ENCODE measurements at places on chromosomes 3 and 15.

DNA sequence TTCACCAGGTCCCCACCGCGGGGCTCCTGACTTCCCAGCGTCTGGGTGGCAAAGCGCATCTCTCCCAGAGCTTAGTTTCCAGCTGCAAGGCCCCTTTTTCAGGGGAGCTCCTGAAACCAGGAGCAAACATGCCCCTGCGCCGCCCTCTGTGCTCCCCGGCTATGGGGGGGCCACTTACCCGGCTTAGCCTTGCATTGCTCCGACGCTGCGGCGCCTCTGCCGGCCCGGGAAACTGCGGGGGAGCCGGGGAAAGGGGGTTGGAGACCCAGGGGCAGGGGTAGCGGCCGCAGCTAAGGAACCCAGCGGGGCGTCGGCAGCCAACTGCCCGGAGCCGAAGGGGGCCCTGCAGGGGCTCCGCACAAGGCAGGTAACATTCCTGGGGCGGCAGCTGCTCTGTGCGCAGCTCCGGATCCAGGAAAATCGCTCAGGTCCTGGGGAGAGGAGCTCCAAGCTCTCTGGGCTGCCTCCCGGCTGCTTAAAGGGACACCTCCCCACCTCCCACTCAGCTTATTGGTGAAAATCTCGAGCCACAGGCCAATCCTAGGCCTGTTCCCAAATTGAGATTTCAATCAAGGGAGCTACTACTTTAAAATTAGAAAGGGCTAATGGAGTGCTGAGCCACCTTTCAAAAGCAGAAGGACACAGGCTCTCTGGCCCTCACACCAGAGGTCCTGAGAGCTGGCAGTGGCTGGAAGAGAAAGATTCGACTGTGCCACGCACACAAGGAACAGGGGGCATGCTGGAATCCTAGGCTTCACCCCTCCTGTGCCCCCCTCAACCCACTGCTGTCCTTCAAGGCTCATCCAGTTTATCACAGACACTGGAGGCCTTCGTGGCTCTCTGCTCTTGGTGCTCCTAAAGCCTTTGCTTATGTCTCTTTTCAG, 42.7 kb upstream of the PRICKLE2 start:
- no peak for DNase-seq

DNA sequence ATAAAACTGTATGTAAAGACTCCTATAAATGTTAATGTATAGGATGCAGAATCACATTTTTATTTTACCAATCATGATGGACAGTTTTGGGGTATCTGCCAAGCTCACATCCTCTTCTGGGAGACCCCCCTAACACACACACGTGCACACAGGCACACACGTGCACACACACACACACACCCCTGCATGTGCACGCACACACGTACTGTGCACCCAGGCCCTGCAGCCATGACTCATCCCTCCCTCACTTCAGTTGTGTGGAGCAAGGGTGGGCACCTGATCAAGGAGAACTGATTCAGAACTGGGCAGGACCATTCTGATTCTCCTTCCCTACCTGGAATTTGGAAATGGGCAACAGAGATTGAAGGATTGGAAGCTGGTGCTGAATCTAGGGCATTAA, 16.0 kb upstream of the MINDY4B start:
- DNase-seq: no peak

- no peak for DNase-seq
These were observed 369 bp upstream of the SNX1 start for GRCh38 chr15:64095431-64095794.

DNA sequence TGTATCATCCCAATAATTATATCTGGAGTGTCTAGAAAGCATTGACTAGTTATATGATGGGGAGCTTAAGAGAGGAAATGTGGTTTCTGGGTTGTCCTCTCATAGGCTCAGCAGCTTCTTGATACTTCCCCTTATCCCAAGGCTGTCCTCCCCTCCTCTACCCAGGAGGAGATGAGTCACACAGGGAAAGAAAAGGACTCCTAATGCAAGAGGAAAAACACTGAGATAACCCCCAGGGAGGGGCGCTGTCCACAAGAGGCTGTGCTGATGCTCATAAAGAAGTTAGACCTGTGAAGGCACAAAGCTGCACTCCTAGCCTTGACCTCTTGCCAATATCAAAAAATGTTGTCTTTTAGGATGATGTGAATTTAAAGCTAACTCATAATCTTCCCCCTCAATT, 28.8 kb upstream of the GYG1 start:
- peak; percentile 84 for DNase-seq

DNA sequence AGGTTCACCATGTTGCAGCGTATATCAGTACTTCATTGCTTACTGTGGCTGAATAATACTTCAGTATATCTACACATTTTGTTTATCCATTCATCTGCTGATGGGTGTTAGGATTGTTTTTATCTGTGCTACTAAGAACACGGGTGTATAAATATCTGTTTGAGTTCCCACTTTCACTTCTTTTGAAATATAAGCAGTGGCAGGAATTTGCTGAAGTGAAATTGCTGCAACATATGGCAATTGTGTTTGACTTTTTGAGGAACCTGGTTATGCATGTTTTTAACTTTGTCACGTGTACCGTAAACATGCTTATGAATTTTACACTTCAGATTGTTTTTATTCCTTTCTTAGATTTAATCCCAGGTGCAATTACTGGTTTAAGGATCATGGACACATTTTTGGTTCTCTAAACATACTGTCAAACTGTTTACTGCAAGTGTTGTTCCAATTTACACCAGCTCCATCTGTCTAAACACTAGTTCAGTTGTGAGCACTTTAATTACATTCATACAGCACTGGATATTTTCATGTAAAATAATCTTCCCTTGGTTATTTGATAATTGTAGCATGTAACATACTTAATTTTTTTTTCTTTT, 23.1 kb downstream of the TRAK1 start:
- DNase-seq: no peak

DNA sequence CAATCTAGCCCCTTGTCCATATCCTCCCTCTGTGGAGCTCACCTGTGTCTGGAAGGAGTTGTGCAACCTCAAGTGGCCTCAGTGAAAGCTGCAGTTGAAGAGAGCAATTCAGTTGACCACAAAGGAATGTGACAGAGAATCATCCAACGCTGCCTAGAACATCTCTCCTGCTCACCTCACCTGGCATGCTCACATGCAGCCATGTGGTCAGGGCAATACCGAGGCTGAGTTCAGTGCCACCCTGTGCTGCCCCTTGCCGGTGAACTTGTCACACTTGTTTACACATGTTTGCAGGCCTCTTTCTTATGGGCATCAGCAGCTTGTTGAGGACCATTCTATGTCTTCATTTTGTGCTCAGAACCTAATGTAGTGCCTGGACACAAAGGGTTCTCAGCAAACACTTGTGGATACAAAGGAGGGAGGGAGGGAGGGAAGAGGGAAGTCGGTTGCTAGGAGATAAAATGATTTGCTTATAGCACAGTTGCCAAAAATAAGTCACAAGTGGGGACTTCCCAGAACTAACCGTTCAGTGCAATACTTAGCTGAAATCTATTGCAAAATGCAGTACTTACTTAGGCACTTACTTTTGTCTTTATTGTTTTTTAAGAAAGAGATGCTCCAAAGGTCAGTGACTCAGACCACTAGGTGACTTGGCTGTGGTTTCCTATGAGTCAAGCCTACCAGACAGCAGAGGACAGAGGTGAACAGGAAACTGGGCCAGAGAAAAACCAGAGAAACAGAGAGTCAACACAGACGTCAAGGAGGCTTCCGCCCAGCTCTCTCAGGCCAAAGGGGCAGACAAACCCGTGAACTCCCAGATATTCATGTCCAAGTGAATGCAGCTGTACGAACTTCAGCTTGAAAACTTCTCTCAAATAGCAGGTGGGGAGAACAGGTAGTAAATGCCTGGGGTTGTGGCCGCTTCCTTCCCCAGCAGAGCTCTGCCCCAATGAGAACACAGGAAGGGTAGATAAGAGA, 227.8 kb upstream of the CTNNB1 start:
- peak; percentile 97 for DNase-seq

GRCh38 chr15:81749716-81750375, 296.0 kb downstream of the MEX3B start:
- DNase-seq: no peak

- peak; percentile 12 for DNase-seq
These were observed 350.3 kb downstream of the DOCK3 start for GRCh38 chr3:51024765-51025632.

DNA sequence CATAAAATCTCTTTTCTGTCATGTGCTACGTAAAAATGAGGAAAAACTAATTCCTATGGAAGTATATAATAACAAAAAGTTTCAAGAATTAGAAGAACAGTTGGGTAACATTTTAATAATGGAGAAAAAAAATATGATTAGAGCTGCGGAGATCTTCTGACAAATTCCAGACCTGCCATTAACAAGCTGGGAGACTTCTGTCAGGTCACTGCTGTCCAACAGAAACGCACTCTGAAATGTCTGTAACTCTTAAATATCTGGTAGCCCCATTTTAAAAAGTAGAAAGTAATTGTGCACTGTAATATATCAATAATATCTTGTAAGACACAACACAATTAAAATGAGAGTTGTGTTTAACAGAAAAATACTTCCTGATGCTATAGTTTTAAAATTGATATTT, 15.7 kb downstream of the GOLIM4 start:
- no peak for DNase-seq

DNA sequence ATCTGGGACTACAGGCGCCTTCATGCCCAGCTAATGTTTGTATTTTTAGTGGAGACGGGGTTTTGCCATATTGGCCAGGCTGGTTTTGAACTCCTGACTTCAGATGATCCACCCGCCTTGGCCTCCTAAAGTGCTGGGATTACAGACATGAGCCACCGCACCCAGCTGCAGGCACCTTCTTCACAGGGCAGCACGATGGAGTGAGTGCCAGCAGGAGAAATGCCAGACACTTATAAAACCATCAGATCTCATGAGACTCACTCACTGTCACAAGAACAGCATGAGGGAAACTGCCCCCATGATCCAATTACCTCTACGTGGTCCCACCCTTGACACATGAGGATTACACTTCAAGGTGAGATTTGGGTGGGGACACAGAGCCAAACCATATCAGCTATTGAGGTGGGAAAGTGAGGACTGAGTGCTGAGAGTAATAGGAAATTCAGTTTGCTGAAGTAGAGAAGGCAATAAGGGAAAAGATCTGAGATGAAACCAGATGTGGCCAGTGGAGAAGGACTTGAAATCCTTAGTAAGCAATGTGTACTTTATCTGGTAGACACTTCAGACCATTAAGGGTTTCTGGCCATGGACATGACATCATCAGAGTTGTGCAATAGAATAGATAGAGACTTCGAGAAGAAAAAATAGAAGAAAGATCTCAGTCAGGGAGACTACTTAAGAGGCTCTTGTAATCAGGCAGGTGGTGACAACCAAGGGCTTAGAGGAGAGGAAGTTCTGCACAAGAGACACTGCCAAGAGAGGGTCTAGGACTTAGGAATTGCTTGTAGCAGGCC, 18.1 kb upstream of the ATP13A5 start:
- no peak for DNase-seq

DNA sequence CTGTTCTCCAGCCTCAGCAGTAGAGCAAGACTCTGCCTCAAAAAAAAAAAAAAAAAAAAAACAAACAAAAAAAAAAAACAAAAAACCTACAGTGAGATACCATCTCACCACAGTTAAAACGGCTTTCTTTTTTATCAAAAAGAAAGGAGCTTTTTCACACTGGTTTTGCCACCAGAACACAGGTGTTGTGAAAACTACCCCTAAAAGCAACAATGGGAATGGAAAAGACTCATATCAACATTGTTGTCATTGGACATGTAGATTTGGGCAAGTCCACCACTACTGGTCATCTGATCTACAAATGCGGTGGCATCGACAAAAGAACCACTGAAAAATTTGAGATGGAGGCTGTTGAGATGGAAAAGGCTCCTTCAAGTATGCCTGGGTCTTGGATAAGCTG, 24.8 kb upstream of the SLC25A38 start:
- DNase-seq: no peak

GRCh38 chr3:125587039-125587648, 8.2 kb downstream of the OSBPL11 start:
- peak; percentile 8 for DNase-seq

GRCh38 chr3:14389716-14390115, 12.7 kb upstream of the SLC6A6 start:
- DNase-seq: no peak

DNA sequence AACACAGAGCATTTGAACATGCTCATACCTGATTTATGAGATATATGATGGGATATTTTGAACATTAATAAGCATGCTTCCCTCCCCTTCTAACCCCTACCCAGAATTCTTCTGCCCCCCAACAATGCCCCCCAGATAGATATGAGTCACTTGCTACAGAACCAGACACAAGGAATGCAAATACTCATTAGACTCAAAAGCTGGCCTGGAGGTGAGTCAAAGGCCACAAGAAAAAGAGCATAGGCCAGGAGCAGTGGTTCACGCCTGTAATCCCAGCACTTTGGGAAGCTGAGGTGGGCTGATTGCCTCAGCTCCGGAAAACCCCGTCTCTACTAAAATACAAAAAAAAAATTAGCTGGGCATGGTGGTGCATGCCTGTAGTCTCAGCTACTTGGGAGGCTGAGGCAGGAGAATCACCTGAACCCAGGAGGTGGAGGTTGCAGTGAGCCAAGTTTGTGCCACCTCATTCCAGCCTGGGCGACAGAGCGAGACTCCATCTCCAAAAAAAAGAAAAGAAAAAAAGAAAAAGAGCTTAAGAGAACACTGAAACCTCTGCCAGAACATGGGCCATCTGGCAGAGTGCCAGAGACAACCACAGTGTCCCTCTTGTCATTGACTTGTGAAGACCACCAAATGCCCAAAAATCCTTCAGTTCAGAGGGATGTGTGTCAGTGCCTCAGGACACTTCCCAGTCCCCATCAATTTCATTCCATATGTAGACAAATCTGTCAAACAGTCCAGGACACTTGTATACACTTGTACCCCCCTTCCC, 3.9 kb upstream of the SH3GL3 start:
- peak; percentile 27 for DNase-seq

- no peak for DNase-seq
These were observed 76.2 kb downstream of the CACNA2D3 start for GRCh38 chr3:54198556-54198955.

DNA sequence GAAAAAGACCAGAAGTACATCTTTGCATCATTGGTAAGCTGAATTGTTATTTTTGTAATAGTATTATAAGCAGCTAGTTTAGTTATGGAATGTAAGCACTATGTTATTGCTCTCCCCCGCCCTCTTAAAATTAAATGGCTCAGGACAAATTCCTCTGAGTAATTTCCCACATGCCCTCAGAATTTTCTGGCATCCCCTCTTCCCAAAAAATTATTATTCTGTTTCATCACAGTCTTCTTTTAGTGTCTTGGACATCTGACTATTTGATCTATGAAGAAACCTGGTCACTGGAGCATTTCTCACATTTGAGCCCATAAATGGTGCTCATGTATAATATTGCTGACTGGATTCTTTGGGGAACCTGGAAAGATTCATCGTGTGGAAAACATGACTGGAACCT, 68.3 kb downstream of the KLHL25 start:
- DNase-seq: no peak

DNA sequence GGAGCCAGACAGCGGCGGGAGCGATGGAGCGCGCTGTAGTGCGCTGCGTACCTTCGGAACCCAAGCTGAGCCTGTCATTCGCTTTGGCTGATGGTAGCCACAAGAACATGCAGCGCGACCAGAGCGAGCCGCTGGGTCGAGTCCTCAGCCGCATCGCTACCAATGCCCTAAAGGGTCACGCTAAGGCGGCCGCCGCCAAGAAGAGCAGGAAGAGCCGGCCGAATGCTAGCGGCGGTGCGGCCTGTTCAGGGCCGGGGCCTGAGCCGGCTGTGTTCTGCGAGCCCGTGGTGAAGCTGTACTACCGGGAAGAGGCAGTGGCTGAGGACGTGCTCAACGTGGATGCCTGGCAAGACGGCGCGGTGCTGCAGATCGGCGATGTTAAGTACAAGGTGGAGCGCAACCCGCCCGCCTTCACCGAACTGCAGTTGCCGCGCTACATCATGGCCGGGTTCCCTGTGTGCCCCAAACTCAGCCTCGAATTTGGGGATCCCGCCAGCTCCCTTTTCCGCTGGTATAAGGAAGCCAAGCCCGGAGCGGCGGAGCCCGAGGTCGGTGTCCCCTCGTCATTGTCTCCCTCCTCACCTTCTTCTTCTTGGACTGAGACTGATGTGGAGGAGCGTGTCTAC, 498 bp downstream of the PDE12 start:
- peak; percentile 36 for DNase-seq
